ENCODE measurements at places on chromosomes 11 and 22.

GRCh38 chr11:68002938-68003845, 705 bp downstream of the UNC93B1 start:
- no peaks in the 10 kb centered on the region for H3K36me3 ChIP-seq
- no peak overlapping the region for H3K27ac ChIP-seq
- no peaks in the 10 kb centered on the region for H3K4me1 ChIP-seq

DNA sequence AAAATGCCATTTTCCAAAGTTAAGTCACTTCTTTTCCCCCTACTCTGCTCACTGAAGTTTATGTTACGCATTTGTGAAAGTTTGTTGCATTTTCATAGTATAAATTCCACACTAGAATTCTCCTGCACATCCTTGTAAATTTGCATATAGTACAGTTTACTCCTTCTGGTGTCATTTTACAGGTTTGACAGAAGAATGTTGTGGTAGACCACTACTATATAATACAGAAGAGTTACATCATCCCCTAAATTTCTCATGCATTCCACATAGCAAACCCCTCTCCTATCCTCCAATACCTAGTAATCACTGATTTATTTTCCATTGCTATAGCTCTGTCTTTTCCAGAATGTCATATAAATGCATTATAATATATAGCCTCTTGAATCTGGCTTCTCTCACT, 64.5 kb downstream of the CCDC73 start:
- no peaks in the 10 kb centered on the region for H3K36me3 ChIP-seq
- H3K4me3 ChIP-seq, result no peak overlapping the region
- H3K27me3 ChIP-seq, result no peaks in the 10 kb centered on the region

DNA sequence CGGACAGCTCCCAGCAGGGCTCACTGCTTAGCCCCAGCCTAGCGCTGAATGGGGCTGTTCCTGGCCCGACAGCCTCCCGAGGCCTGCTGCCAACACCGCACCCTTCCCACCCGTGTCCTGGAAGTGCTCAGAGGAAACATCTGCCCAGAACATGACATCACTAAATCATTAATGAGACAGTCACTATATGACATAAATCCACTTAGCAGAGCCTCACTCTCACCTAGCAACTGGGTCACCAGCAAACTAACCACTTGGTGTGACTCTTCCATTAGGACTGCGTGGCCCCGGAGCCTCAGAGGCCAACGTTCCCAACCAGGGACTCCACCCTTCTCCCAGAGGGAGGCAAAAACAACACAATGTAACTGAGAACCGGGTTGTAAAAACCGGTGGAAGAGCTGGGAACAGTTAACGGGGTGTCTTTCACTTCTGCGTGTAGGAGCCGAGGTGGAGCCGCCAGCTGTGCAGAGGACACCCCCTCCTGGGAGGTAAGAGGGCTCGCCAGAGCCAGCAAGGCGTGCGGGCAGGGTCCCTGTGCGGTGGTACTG, 21.4 kb upstream of the PACSIN2 start:
- H3K27ac ChIP-seq, result no peak overlapping the region
- no peaks in the 10 kb centered on the region for H3K36me3 ChIP-seq
- H3K4me1 ChIP-seq, result no peaks in the 10 kb centered on the region
- no peaks in the 10 kb centered on the region for H3K27me3 ChIP-seq
- no peak overlapping the region for H3K4me3 ChIP-seq
- peak; percentile 88 for DNase-seq

DNA sequence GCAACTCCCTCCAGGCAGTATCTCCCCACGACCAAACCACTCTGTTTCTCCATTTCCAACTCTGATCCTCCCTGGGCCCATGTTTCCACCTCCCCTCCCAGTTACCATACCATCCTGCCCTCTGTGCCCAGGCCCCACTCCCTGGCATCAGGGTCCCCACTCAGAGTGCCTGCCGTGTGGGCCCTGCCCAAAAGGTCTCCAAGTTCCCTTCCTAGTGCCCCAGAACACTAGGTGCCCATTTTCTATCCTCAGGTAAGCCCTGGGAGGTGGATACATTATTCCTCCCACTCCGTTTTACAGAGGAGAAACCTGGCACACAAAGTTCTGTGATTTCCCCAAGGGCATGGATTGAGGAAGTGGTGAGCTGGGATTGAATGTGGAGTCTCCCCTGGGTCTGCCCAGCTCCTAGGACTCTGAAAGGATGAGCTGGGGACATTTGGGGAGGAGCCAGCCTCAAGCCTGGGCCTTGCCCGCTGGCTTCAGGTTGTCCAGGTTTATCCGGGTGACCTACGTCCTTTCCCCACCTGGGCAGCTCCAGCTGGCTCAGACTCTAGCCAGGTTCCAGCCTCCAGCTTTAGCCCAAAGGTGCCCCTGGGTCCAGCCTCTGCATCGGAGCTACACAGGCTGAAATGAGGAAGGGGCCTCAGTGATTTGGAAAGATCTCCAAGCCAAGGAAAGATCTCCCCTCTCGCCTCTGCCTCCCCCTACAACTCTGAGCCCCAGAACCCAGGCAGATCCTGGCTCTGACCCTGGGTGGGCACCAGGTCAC, 2.2 kb upstream of the GSTT4 start:
- H3K4me3 ChIP-seq, result no peak overlapping the region
- no peaks in the 10 kb centered on the region for H3K27me3 ChIP-seq
- no peaks in the 10 kb centered on the region for H3K4me1 ChIP-seq
- no peak overlapping the region for H3K27ac ChIP-seq
- DNase-seq, result no peak

DNA sequence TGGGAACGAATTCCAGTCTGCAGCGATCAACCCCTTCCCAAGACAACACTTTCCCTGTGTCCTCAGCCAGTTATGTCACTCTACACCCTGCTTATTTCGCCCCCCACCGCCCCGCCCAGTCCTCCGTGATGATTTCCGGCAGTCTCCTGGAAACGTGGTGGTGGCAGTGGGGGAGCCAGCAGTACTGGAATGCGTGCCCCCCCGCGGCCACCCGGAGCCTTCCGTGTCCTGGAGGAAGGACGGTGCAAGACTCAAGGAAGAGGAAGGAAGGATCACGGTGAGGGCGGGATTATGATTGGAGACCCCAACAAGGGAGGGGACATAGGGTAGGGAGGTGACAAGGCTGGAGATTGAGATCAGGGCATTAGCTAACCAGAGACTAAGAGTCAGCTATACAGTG, 4.1 kb downstream of the ROBO3 start:
- DNase-seq, result no peak
- H3K27me3 ChIP-seq, result no peaks in the 10 kb centered on the region
- H3K4me1 ChIP-seq, result no peaks in the 10 kb centered on the region
- H3K36me3 ChIP-seq, result no peaks in the 10 kb centered on the region

- peak overlapping the region; percentile 32 for H3K27ac ChIP-seq
- no peaks in the 10 kb centered on the region for H3K4me1 ChIP-seq
- no peaks in the 10 kb centered on the region for H3K27me3 ChIP-seq
- no peak for DNase-seq
These were observed 766 bp upstream of the CAPRIN1 start for GRCh38 chr11:34050581-34051348.

DNA sequence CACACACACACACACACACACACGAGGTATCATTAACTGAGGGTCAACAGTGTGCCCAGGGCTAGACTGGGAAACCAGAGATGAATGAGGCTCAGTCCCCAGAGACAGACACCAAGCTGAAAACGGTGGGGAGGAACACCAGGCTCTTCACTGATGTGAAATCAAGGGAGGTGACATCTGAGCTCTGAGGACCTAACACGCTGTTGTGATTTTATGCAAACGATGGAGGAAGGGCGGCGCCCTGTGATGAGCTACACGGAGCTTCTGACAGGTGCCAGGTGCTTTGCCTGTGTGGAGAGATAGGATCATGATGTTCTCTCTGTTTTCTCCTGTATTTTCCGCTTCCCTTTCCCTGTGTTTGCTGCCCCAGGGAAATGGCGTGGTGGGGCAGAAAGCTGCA, 6.5 kb upstream of the CYB5R3 start:
- H3K27ac ChIP-seq, result no peak overlapping the region
- no peaks in the 10 kb centered on the region for H3K4me1 ChIP-seq
- DNase-seq, result no peak
- no peaks in the 10 kb centered on the region for H3K27me3 ChIP-seq

DNA sequence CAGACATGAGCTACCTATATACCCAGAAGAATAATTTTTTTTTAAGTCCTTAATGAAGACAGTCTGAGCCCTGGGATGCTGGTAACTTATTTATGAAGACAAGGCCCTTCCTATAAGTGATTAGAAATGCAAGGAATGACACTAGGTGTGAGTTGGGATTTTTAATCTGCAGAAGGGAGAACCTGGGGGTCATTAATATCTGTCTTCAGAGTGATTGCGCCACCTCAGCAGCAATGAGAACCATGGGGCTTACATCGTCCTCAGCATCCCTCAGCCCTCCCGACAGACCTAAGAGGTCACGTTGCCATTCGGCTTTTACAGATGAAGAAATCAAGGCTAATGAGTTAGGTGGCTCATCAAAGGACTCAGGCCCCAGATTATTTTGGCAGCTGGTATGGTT, 55.6 kb downstream of the MCM5 start:
- H3K4me3 ChIP-seq, result no peak overlapping the region
- no peak for DNase-seq
- no peak overlapping the region for H3K27ac ChIP-seq

GRCh38 chr11:20110908-20111669, 49.2 kb downstream of the DBX1 start:
- H3K27me3 ChIP-seq, result no peaks in the 10 kb centered on the region
- no peak overlapping the region for H3K4me3 ChIP-seq
- peak overlapping the region; percentile 3 for H3K27ac ChIP-seq

- H3K4me3 ChIP-seq, result no peak overlapping the region
- no peak for DNase-seq
- H3K27ac ChIP-seq, result no peak overlapping the region
These were observed 8.8 kb upstream of the PPIL2 start for GRCh38 chr22:21657020-21657359.

DNA sequence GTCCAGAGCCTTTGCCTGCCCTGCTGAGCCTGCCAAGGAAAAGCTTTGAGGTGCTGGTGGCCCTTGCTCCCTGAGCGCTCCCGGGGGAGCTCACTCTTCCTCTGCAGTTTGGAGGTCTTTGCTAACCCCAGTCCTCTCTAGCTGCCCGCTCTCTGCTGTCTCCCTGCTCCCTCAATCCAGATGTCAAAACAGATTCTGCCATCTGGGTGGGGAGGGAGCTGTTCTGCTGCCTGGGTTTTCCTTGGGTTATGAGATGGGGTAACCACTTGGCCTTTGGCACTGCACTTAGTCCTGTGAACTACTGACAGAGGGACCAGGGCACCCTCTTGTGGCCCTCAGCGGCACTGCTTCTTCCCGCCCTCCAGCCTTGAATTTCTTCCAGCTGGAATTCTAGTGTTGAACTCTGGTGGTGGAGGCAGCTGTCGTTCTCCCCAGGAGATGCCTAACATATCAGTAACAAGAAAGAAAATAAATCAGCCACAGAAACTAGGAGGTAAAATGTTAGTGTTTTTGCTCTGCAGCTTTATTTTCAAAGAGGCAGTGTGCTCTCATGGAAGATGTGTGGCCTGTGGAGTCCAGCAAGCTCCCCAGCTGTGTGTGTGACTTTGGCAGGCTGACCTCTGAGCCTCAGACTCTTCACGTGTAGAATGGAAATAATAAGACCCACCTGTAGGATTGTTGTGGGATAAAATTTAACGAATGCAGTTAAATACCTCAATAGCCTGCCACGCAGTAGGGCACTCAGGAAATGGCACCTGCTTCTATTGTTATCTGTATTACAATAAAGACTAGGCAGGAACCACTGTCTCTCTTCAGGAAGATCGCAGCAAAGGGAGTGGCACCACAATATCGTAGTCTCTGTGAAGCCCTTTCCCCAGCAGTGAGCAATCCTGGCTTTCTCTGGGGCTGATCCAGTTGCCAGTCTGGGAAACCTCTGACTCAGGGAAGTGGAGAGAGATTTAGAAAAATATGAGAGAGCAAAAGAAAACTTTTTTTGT, 23.4 kb downstream of the ARFGAP2 start:
- H3K4me3 ChIP-seq, result no peak overlapping the region
- no peaks in the 10 kb centered on the region for H3K4me1 ChIP-seq
- no peaks in the 10 kb centered on the region for H3K36me3 ChIP-seq
- H3K27ac ChIP-seq, result no peak overlapping the region
- peak; percentile 88 for DNase-seq
- H3K27me3 ChIP-seq, result no peaks in the 10 kb centered on the region

GRCh38 chr11:48124880-48125279, 91.7 kb upstream of the OR4B1 start:
- H3K36me3 ChIP-seq, result no peaks in the 10 kb centered on the region
- no peak for DNase-seq
- no peak overlapping the region for H3K4me3 ChIP-seq
- H3K27ac ChIP-seq, result no peak overlapping the region
- H3K4me1 ChIP-seq, result no peaks in the 10 kb centered on the region
- no peaks in the 10 kb centered on the region for H3K27me3 ChIP-seq

GRCh38 chr22:35435201-35435740, 35.3 kb downstream of the MCM5 start:
- H3K4me3 ChIP-seq, result no peak overlapping the region
- no peak overlapping the region for H3K27ac ChIP-seq
- H3K36me3 ChIP-seq, result no peaks in the 10 kb centered on the region
- no peaks in the 10 kb centered on the region for H3K4me1 ChIP-seq
- no peaks in the 10 kb centered on the region for H3K27me3 ChIP-seq

GRCh38 chr11:128843198-128843785, 23.8 kb downstream of the KCNJ1 start:
- H3K27ac ChIP-seq, result no peak overlapping the region
- no peak overlapping the region for H3K4me3 ChIP-seq
- H3K36me3 ChIP-seq, result no peaks in the 10 kb centered on the region
- H3K4me1 ChIP-seq, result no peaks in the 10 kb centered on the region

- H3K36me3 ChIP-seq, result peaks cover 8% of the 10 kb centered on the region
- H3K27ac ChIP-seq, result no peak overlapping the region
- no peaks in the 10 kb centered on the region for H3K27me3 ChIP-seq
These were observed 4.4 kb upstream of the FOXRED2 start for GRCh38 chr22:36510966-36511881.

GRCh38 chr11:110032957-110033570, 60.1 kb upstream of the ZC3H12C start:
- no peak for DNase-seq
- no peaks in the 10 kb centered on the region for H3K36me3 ChIP-seq
- no peaks in the 10 kb centered on the region for H3K27me3 ChIP-seq
- H3K4me3 ChIP-seq, result no peak overlapping the region
- H3K4me1 ChIP-seq, result no peaks in the 10 kb centered on the region

GRCh38 chr22:27228771-27229170, 571.4 kb downstream of the MIAT start:
- no peak overlapping the region for H3K27ac ChIP-seq
- no peak overlapping the region for H3K4me3 ChIP-seq
- H3K4me1 ChIP-seq, result no peaks in the 10 kb centered on the region
- no peak for DNase-seq
- no peaks in the 10 kb centered on the region for H3K36me3 ChIP-seq

- H3K27ac ChIP-seq, result no peak overlapping the region
- H3K36me3 ChIP-seq, result no peaks in the 10 kb centered on the region
- no peak overlapping the region for H3K4me3 ChIP-seq
- no peak for DNase-seq
- H3K27me3 ChIP-seq, result no peaks in the 10 kb centered on the region
These were observed 22.0 kb downstream of the CHID1 start for GRCh38 chr11:888310-889212.

All from aorta (tissue), 5 donors.